NCI-H2081 treated with DMSO at 0.1 percent for 48 hours (cell line): ENCODE measurements at places on chromosomes 1 and 21.

- DNase-seq, result no peak
Observed at GRCh38 chr1:180027949-180028445, 73.4 kb downstream of the CEP350 start.

GRCh38 chr21:34061983-34062382, 11.4 kb upstream of the MRPS6 start:
- no peak for DNase-seq

DNA sequence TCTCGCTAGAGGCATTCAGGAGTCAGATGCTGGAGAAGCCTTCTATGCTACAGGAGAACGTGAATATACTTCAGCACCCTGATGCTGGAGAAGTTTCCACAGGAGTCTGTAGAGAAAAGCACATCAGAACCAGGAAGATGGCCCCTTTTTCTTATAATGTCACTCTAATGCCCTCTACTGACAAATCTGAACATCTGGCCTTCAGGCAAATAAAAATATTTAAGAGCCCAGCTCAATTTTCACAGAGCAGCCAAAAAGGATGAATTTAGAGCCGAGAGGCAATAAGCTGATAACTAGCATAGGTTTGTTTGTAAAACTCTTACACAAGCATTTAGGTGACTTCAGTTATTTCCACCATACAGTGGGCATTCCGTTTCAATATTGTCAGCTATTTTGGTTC, 3.8 kb upstream of the RRP15 start:
- DNase-seq, result no peak

DNA sequence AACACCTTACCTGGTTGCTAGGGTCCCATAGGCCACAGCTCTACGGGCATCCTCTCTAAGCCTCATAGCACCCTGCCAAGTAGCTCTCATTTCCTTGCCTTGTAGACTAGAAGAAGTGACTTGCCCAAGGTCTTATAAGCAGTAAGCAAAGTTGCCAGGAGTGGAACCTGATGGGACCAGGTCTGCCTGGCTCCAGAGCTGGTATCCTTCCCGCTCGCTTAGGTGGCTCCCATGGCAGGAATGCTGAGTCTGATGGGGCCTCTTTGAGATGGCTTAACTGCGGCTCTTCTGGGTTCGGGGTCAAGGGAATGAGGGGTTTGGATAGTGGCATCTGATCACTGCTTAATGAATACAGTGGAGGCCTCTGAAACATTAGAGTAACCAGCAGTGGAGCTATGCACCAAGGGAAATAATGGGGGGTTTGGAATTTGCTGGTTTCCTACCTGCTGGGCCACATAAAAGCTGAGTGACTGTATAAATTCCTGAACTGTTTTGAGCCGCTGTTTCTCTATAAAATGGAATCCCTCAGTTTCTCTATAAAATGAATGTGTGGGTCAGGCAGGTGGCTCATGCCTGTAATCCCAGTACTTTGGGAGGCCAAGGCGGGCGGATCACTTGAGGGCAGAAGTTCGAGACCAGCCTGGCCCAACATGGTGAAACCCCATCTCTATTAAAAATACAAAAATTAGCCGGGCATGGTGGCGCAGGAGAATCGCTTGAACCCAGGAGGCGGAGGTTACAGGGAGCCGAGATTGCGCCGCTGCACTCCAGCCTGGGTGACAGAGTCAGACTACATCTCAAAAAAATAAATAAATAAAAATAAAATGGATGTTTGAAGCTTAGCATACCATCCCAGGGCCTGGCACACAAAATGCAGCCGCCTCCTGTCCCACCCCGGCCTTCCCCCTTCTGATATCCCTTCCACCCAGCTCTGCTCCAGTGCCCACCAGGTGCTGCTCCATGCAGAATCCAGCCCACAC, 12.4 kb downstream of the FAM151A start:
- no peak for DNase-seq

DNA sequence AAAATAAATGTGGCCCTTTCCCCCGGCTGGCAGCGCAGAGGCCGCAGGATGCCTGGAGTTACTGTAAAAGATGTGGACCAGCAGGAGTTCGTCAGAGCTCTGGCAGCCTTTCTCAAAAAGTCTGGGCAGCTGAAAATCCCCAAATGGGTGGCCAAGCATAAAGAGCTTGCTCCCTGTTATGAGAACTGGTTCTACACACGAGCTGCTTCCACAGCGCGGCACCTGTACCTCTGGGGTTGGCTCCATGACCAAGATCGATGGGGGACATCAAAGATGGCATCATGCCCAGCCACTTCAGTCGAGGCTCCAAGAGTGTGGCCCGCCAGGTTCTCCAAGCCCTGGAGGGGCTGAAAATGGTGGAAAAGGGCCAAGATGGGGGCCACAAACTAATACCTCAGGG, 95.9 kb downstream of the LRIG2 start:
- no peak for DNase-seq

DNA sequence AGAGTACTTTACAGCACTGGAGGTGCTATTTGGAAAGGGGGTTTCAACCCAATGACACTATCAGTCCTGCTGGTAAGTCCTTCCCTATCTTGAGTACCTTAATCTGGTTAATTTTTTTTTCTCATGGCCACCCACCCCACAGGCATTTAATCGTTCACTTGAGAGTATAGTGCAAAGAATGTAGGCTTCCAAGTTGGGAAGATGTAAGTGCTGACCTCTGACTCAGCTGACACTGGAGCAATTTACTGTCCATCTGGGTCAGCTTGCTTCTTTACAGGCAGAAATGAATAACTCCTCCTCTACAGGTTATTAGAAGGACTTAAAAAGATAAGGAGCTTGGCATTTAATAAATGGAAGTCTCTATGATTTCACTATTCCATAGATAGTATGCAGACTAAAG, 89.6 kb downstream of the AK5 start:
- no peak for DNase-seq

DNA sequence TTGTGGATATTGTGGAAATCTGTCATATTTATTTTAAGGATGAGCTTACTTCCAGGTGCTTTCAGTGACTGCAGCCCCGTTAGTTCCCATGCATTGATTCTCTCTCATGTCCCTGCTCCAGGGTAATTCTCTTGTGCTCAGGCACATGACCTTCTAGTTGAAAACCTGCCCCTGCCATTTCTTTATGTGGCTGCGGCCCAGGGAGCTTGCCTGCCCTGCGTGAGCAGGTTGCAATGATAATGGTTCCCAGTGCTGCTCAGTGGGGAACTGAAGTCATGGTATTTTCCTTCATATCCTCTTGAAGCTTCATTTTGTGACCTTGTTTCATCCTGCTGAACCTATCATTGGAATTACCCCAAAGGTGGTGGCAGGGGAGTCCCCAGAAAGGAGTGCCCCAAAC, 229.8 kb downstream of the DISC1 start:
- DNase-seq, result no peak

DNA sequence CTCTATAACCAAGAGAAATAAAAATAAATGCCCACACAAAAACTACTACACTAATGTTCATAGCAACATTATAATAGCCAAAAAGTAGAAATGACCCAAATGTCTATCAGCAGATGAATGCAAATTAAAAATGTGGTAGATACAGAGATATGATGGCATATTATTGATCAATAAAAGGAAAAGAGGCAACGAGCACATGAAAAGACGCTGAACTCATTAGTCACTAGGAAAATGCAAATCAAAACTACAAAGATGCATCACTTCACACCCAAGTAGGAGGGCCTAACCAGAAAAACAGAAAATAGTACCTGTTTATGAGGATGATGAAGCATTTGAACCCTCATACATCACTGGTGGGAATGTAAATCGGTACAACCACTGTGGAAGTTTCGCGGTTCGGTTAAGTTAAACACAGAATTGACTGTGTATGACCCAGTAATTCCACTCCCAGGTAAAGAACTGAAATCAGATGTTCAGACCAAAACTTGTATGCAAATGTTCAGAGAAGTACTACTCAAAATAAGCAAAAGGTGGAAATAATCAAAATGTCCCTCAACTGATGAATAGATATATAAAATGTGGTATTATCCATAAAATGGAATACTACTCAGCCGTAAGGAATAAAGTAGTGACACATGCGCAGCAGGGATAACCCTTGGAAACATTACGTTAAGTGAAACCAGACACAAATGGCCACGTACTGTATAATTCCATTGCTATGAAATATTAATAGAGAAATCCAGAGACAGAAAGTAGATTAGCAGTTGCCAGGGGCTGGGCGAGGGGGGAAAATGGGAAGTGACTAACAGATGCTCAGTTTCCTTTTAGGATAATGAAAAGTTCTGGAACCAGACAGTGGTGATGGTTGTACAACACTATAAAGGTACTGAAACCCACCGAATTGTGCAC, 3.1 kb downstream of the USP48 start:
- no peak for DNase-seq

GRCh38 chr1:87840767-87841166, 512.1 kb downstream of the LMO4 start:
- DNase-seq, result no peak
